ENCODE measurements at places on chromosomes 12 and 14. TPM values are rescaled to one million over a fixed set of nuclear protein-coding genes. Genes with fewer than 3 reads are reported as not detected.

Gene CCDC175
- polyA plus RNA-seq, result not detected

Gene CPNE6
- polyA plus RNA-seq, result not detected

Gene CYP27B1
- 27.4 TPM for polyA plus RNA-seq

Gene MORN3
- 0.01 TPM for polyA plus RNA-seq

Gene INHBC
- 0.03 TPM for polyA plus RNA-seq

Gene DDHD1
- polyA plus RNA-seq, result 4.3 TPM

Gene RNASE1
- polyA plus RNA-seq, result not detected

Gene RFLNA
- polyA plus RNA-seq, result 0.20 TPM

Gene TOMM20L
- polyA plus RNA-seq, result not detected

Gene TMEM229B
- 1.2 TPM for polyA plus RNA-seq

Gene RPGRIP1
- polyA plus RNA-seq, result not detected

Gene ASCL4
- not detected for polyA plus RNA-seq

Gene CIDEB
- polyA plus RNA-seq, result 3.3 TPM

Gene GPX2
- 19.8 TPM for polyA plus RNA-seq

Gene TC2N
- polyA plus RNA-seq, result 7.7 TPM
